Hypothalamus (tissue), 51 donors: ENCODE measurements at places on chromosomes 1 and 21.

GRCh38 chr1:72837781-72838180 is 555.4 kb upstream of the NEGR1 start:
- DNase-seq, result no peak

GRCh38 chr1:89525169-89525855 is 683 bp downstream of the LRRC8B start:
- no peak for DNase-seq

DNA sequence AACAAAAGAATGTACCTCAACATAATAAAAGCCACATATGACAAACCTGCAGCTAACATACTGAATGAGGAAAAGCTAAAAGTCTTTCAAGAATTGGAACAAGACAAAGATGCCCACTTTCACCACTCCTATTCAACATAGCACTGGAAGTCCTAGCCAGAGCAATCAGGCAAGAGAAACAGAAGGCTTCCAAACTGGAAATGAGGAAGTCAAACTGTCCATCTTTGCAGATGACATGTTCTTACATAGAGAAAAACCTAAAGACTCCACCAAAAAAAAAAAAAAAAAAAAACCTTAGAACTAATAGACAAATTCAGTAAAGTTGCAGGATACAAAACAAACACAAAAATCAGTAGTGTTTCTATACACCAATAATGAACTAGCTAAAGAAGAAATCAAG is 20.2 kb downstream of the NSL1 start:
- DNase-seq, result no peak

DNA sequence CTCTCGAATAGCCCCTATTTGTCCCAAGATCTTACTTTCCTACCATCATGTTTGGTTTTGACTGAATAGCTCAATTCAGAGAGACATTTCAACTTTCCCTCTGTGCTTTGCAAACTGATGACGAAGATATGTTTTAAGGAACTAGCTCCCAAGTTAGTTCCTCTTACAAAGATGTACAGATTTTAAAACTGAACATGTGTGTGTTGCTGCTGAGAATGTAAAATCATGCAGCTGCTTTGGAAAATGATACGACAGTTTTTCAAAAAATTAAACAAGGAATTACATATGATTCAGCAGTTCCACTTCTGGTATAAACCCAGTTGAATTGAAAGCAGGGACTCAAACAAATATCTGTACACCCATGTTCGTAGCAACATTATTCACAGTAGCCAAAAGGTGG is 33.6 kb downstream of the KIF26B start:
- DNase-seq, result no peak

- DNase-seq, result no peak
Measured at GRCh38 chr1:196558411-196558810, 49.8 kb downstream of the KCNT2 start.

GRCh38 chr1:114559356-114559755 is 22.1 kb downstream of the BCAS2 start:
- no peak for DNase-seq

DNA sequence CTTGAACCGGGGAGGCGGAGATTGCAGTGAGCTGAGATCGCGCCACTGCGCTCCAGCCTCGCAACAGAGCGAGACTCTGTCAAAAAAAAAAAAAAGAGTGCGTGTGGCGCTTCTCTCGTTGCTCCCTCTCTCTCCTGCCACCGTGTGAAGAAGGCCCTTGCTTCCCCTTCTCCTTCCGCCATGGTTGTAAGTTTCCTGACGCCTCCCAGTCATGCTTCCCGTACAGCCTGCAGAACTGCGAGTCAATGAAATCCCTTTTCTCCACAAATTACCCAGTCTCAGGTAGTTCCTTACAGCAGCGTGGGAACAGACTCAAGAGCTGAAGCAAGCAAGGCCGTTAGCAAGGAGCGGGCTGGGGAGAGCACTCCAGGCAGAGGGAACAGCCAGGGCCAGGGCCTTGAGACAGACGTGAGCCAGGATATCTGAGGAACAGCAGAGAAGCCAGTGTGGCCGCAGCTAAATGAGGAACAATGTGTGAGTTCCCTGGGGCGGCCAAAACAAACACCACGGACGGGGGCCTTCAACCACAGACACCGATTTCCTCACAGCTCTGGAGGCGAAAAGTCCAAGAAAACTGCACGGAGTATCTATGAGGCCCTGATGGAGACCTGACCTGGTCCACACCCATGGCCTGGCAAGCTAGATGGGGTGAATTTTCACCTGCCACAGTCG is 54.2 kb upstream of the ETS2 start:
- peak; percentile 6 for DNase-seq

GRCh38 chr1:57986432-57986831 is 560.1 kb downstream of the OMA1 start:
- DNase-seq, result no peak

DNA sequence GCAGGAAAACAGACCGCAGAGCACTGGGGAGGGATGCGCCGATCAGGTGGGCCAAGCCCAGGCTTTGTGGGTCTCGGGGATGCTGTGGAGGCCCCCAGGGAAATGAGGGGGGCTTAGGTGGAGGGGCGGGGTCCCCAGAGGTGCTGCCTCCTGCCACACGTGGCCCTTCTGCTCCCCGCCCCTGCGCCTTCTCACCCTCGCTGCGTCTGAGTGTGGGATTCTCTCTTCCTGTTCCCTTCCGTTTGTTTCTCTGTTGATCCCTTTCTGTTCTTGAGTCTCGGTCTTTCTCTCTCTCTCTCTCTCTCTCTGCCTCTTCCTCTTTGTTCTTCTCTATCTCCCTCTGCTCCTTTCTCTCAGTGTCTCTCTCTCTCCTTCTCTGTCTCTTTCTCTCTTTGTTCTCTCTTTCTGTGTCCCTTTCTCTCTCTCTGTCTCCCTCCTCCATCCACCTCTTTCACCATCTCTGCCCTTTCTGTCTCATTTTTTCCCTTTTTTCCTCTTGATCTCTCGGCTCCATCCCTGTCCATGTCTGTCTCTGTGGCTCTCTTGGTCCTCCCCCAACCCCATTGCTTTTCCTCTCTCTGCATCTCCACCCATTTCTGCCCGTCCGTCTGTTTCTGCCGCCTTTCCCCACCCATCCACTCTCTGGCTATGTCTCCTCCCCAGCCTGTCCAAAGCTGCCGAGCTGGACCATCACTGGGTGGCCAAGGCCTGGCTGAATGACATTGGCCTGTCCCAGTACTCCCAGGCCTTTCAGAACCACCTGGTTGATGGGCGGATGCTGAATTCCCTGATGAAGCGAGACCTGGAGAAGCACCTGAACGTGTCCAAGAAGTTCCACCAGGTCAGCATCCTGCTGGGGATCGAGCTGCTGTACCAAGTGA is 52.4 kb upstream of the TMEM51 start:
- no peak for DNase-seq

- DNase-seq, result no peak
Measured at GRCh38 chr1:212678456-212679410, 20.9 kb downstream of the BATF3 start.

- no peak for DNase-seq
Measured at GRCh38 chr1:186609183-186609582, 71.0 kb downstream of the PTGS2 start.

DNA sequence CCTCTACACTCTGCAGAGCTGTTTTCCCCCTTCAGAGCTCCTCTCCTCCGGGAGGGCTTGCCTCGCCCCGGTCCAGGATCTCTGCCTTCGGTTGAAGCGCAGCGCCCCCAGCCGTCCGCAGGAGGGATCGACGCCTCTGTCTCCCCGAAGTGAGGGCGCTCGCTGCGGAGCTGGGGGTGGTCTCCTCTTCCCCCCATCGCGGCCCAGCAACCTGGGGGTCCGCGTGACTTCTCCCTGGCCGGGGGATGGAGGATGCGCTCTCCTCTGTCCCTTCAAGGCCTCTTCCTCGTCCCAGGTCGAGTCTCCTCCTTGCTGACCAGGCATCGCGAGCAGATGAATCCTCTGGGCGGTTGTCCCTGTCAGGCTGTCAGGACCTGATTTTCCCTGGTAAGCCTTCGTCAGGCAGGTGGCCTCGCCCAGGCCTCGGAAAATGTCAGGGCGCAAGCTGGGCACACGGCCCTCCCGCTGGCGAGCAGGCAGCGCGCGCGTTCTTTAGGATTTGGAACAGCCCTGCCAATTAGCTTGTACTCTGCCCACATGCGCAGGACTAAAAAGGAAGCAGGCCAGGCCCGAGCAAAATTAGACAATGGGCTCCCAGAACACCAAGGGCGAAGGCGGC is 90.5 kb downstream of the EDEM3 start:
- DNase-seq, result peak; percentile 72

- no peak for DNase-seq
Measured at GRCh38 chr1:30058970-30059369, 664.4 kb downstream of the MATN1 start.

DNA sequence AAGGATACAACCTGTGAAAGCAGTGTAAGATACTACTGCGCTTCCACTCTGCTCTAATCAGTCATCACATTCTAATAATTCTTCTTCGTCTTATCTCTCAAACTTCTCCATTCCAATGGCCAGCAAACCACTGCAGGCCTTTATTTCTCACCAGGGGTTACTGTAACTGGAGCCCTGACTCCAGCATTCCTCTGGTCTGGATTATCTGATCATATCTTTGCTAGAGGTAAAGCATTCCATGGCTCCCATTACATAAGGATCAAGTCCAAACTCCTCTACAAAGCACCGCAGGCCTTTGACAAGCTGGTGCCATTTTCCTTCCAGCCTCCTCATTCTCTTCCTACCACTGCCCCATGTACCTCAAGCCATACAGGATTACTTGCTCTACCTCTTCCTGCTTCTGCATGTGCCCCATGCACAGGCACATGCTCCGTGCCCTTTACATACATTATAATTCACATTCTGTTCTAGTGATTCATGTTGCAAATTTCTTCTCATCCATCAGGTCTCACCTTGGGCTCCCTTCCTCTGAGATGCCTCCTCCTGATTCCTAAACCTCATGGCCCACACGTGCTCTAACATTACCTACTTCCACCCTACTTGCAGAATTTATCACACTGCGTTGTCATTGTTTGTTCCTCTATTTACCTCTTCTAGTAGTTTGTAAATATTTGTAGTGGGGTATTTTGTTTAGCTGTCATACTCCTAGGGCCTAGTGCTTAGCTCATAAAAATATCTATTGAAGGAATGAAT is 9.3 kb upstream of the SERBP1 start:
- no peak for DNase-seq

DNA sequence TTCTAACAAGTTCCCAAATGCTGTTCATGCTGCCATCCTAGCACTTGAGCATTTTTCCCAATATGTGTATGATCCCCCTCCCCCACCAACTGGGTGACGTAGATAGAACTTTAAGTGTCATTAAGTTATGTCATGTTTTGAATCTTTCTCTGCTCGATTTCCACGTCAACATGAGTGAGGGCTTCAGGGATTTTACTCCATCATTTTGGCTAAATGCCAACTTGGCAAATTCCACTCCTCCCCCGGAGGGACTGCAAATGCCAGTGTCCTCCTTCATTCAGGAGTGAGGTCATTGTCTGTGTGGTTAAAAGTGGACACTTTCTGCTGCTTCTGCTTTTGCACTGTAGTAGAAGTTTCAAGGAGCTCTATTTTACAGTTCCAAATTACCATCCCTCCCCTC is 201.7 kb downstream of the FGGY start:
- DNase-seq, result no peak

DNA sequence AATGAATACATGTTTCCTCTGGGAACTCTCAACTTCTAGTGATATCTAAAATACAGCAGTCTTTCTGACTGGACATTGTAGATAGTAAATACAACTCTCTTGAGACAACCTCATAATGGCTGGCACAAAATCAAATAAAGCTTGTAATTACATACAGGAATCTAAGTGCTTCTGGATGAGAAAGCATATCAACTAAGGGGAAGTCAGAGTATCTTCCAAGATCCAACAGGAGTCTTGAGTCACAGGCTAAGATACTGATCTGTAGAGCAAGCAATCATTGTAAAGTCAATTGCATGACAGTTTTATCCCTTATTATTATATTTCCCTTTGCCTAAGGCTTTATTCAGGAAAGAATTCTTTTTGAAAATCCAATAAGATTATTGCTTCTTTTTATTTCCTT is 249.9 kb downstream of the LRRIQ3 start:
- DNase-seq, result no peak

GRCh38 chr1:164515711-164516331 is 43.2 kb upstream of the PBX1 start:
- DNase-seq, result no peak

DNA sequence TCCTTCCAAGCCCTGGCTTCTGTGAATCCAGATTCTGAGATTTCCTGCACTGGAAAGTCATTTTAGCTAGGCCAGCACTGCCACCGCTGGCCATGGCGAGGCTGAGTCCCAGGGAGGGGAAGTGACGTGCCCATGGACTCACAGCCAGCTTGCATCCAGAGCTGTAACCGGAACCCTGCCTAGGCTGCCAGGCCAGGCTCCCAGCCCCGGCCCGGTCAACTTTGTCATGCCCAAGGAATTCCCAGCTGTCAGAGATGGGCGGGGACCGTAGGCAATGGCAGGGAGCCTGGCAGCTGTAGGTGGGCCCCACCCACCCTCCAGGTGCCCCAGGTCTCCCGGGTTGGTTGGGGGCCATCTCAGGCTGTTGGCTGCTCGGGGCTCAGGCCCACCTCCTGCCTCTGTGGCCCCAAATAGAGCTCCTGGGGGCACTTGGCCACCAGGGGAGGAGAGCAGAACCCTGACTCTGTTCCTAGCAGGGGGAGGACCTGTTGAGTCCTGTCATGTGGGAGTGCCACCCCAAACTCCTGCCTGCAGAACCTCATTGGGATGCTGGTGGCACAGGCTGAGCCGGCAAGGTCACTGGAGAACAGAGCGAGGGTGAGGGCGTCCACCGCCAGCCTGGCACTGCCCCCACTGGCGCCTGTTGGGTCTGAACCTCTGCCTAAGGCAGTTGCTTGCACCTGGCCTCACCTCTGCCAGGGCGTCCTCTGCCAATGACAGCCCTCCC is 57.8 kb downstream of the FOXO6 start:
- DNase-seq, result peak; percentile 25

DNA sequence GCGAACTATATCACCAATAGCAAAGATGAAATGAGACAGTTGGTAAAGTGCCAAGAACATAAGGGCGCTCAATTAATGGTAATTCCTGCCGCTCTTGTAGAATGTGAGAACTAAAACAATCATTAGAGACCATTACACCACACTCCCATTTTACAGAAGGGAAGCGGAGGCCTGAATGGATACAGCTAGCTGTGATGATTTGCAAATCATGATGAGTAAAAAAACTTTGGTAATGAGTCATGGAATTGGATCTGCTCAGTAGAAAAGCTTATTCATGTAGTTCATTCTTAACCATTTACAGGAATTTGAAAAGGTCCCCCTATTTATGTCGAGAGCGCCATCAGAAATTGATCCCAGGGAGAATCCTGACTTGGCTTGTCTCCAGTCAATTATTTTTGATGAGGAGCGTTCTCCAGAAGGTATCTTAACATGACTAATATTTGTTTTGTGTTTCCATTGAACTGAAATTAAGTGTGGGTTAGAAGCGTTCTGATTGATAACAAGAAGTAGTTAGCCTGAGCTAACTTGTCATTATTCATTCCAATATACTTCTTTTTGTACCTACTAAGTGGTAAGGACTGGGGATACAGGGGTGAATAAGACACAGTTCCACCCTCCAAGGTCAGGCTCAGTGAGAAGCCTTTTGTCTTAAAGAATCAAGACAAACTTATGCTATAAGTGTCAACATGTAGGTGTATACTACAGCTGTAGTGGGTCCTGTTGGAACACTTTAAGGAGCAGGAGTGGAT is 812 bp downstream of the TTC4 start:
- no peak for DNase-seq

GRCh38 chr1:58975888-58976287 is 192.0 kb upstream of the JUN start:
- no peak for DNase-seq
